ENCODE measurements at places on chromosomes 12 and 14.
A peak's percentile ranks its signal among the peaks of the same experiment; 100 is the strongest.

GRCh38 chr14:76015668-76016067, 30.1 kb downstream of the IFT43 start:
- no peak for DNase-seq

- DNase-seq: no peak
Measured at GRCh38 chr14:51925980-51926379, 63.4 kb upstream of the RTRAF start.

- no peak for DNase-seq
Measured at GRCh38 chr14:75802486-75802885, 141.4 kb downstream of the TTLL5 start.

- no peak for DNase-seq
Measured at GRCh38 chr12:24111616-24112015, 162.1 kb upstream of the SOX5 start.

DNA sequence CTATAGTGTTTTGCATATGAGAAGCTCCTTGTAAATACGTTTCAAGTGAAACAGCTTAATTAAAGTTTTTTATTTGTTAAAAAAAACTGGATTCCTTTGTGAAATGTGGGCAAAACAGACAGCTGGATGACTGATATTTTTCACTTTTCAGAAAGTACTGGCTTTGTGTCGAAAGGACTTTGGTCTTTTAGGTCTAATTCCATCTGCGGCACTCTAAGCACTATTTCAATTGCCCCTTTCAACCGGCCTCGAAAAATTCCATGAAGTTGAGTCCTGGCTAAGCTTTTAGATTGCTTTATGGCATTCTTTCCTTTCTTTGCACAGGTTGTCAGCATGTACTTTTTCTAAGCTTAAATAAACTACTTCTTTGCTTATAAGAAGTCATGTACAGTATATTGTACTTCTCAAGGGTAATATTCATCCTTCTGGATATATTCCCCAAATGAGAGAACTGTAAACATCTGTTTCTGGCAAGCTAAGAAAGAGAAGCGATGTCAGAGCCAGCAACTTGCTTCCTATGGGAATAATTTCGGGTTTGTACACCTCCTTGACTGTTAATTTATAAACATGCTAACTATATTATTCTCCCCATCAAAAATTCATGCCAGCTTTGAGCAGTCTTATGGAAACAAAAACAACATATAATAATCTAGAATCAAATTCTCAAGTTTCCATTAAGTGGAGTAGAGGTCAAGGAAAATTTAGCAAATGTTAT, 611.3 kb downstream of the ETNK1 start:
- no peak for DNase-seq

DNA sequence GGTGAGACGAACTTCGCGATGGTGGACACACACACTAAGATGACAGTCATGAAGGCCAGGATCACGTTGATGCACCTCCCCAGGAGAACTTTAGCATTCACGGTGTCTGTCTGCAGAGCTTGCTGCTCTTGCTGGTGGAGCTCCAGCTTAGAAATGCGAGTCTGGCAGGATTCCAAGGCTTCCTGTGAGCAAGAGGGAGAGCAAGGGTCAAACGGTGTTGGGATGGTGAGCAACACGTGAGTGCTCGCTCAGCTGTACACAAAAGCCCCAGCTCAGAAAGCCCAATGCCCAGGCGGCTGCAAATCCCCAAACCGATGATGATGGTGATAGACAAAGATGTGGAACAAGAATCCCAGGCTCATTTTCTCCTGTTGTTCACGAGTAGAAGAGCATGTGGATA, 78.8 kb downstream of the TMCC3 start:
- DNase-seq: no peak

- no peak for DNase-seq
Measured at GRCh38 chr14:67607646-67608045, 7.6 kb upstream of the PIGH start.

DNA sequence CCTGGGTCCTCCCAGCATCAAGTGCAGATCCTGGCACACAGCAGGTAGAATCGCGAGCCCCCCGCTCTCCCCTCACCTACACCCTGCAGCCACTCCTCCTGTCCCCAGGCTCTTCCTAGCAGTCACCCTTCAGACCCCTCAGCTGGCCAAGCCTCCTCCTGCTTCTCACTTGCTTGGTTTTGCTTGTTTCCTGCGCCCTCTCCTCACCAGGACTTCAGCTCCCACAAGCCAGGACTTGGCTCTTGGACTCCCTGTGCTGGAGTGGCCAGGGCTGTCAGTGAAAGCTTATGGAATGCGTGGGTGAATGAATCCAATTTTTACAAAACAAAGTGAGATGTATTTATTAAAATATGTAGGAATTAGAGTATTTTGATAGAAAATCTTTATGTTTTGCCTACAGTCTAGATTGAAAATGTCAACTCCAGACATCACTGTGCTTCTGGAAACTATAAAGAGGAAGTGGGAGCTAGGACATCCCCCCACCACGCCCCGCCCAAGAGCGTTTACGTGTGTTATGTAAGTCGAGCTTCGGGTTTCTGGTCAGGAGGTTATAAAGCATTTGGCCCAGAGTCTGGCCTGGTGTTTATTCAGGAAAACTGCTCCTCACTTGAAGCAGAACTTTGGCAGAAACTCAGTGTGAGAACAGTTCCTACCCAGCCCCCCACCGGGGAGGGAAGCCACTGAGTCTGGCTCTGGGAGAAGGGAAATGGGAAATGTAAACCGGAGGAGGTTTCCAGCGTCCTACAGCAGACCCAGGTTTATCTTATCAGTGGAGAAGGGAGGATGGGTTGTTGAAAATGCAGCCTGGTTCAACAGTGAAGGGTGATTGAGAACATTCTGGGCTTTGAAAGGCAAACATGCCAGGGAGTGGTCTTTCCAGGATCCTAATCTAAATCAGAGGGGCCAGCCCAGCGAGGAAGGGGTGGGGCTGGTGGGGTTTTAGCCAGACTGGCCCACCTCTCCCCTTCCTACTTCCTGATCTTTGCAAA, 8.8 kb downstream of the ALDH2 start:
- DNase-seq: peak; percentile 15

- DNase-seq: no peak
Measured at GRCh38 chr12:57377103-57377840, 53.6 kb downstream of the R3HDM2 start.

DNA sequence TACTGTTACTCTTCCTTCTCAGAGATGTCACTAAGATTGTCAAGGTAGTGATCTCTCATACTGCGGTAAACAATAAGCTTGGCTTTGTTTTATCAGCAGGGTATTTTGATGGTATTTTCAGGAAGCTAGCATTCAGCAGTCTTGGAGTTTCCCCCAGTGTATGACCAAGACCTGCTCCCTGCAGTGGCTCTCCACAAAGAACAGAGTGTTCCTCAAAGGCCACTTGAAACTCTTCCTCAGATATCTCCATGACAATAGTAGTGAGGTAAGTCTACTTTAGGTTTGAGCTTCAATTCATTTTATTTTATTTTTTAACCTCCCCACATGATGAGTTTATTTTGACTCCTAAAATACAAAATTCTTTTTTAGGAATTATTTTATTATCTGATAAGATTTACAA, 74.0 kb upstream of the G2E3 start:
- DNase-seq: no peak

DNA sequence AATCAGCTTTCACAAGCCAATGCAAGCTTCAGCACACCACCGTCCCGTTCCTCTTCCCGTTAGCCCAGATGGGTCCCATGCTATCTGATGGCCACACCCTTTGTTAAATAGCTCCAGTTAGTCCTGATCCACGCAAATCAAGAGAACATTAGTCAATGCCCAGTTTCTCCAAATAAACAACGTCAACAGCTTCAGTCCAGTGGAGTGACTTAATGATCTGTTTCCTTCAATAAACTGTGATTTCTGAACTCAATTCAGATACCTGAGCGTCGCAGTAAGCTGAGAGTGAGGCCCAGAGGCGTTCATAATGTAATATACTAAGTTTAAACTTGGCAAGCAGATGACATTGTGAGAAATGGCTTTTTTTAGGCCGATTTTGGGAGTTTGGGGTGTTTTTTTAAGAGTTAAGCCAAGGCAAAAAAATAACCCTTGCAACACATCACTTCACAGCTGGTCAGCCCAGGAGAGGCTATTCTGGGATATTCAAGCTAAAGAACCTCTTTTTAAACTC, 112.3 kb downstream of the ZFP36L1 start:
- DNase-seq: no peak

GRCh38 chr12:107931761-107932160, 157.3 kb downstream of the ASCL4 start:
- no peak for DNase-seq

- DNase-seq: no peak
Measured at GRCh38 chr12:3420693-3421092, 70.3 kb upstream of the PRMT8 start.

DNA sequence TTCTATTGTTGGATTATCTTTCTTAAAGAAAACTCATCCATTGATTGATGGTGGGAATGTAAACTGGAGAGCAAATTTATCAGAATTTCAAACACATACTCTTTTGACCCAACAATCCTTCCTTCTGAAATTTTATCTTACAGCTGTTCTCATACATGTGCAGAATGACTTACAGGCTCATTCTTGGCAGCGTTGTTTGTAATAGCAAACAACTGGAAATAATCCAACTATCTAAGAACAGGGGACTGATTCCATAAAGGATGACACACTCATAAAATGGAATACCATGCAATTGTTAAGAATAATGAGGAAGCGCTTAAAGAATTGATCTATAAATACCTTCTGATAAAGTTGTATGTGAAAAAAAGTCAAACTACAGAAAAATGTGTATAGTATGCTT, 24.0 kb downstream of the RHOJ start:
- DNase-seq: no peak

GRCh38 chr12:66708704-66709456, 30.0 kb upstream of the GRIP1 start:
- DNase-seq: peak; percentile 50

- no peak for DNase-seq
Measured at GRCh38 chr12:28824849-28825248, 324.2 kb upstream of the FAR2 start.

- no peak for DNase-seq
Measured at GRCh38 chr12:121857322-121858246, 1.1 kb downstream of the HPD start.

DNA sequence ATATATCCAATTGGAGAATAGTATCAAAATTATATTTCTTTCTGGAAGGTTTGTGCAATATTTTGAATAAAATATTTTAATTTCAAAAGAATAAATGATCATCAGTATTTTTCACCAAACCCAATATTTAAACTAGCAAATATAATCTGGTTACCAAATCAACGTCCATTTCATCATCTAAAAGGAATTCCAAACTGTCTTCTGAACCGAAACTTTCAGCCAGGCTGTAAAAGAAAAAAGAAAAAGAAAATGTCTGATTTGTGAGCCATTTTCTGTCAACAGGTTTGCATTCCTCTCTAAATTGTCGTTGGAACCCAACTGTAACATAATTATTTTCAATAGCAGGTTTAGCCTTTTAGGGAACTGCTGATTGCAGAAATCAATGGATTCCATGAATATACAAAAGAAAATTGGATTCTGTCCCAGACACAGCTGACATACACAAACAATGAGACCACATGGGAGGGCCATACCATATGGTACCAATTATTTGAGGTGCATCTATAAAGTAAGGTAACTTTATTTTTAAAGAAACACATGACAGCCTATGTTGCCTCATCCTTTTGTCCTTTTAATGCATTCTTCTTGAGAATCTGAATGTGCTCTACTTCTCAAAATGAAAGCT, 22.7 kb downstream of the SNRPF start:
- no peak for DNase-seq

GRCh38 chr12:2295941-2296461, 243.2 kb downstream of the CACNA1C start:
- DNase-seq: no peak

- no peak for DNase-seq
Measured at GRCh38 chr12:88634008-88634407, 53.7 kb upstream of the KITLG start.

- DNase-seq: no peak
Measured at GRCh38 chr12:66716522-66716921, 37.6 kb upstream of the GRIP1 start.

DNA sequence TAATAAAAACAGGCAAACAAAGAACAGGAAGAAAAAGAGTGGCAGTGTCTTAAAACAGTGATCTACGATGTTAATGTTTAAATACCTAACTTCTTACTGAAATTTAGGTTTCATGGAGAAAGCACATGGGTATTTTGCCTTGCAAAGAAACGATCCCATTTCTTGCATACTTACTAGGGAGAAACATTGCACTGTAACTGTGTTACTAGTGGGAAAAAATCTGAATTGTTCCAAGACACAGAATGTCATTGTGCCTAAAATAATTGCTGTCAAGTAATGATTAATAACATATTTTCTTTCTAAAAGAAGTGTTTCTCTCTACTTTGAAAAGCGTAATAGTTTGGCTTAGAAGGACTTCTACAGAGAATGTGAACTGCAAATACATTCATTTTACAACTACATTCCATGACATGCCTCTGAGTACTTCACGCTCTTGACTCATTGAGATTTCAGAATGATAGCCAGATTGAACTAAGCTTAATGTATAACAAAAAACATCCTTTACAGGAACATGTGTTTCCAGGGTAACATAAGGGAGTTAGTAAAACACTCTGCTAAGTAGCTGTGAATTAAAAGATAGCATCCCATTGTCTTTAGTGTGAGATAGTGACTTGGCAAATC, 256.2 kb upstream of the CPNE8 start:
- DNase-seq: no peak

- no peak for DNase-seq
Measured at GRCh38 chr14:32703183-32703621, 235.5 kb upstream of the NPAS3 start.

- peak; percentile 65 for DNase-seq
Measured at GRCh38 chr12:52007158-52007921, 594 bp downstream of the TAMALIN start.

DNA sequence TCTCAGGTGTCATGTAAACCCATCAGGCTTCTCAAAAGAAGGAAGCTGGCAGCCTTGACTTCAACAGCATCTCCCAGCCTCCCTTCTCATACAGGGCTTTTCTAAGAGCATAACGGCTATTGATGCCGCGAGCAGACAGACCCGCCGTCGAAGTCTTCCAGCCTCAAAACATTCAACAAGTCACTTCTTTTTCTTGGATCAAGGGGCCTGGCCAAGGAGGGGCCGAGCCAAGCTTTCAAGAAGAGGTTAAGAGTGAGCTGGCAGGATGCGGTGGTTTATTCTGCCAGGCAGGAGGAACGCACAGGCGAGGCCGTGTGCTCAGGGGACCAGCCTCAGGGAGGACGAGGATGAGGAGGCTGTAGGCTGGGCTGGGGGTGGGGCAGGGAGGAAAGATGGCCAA, 102.9 kb upstream of the RFLNA start:
- DNase-seq: no peak

DNA sequence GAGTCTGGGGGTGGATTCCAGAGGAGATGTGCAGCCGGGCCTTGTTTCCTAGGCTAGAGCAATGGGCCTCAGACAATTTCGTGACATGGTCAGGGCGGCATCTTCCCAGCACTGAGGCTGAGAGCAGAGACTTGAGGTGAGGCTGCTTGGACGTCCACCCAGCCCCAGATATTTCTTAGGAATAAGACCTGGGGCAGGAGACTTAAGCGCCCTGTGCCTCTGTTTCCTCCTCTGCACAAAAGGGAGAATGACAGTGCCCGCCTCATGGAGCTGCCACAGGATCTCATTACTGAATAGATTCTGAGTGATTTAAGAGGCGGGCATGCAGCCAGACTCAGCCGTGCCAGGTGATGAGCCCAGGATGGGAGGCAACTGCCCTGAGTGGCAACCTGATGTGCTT, 297.9 kb upstream of the SFSWAP start:
- no peak for DNase-seq

GRCh38 chr12:47742253-47742825, 16.3 kb downstream of the RAPGEF3 start:
- DNase-seq: peak; percentile 69

Measured in natural killer cell (primary cell).